ENCODE measurements at places on chromosomes 1 and 21.

GRCh38 chr1:60989749-60990713 lies 92.3 kb upstream of the NFIA start:
- no peak for DNase-seq

DNA sequence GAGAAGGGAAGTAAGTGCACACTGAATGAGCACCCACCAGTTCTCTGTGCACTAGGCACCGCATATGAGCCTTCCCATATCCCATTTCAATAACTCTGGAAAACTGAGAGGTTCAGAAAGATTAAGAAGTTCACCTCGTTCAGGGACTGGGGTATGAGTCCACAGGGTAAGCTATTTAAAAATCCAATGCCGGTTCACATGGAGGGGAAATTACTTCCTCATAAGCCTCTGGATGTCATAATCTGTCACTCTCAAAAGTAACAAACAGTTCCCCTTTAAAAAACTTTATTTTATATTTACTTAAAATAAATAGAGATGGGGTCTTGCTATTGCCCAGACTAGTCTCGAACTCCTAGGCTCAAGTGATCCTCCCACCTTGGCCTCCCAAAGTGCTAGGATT lies 1.9 kb downstream of the OR2B11 start:
- no peak for DNase-seq

GRCh38 chr1:200354243-200354642 lies 55.6 kb downstream of the ZNF281 start:
- DNase-seq = no peak

DNA sequence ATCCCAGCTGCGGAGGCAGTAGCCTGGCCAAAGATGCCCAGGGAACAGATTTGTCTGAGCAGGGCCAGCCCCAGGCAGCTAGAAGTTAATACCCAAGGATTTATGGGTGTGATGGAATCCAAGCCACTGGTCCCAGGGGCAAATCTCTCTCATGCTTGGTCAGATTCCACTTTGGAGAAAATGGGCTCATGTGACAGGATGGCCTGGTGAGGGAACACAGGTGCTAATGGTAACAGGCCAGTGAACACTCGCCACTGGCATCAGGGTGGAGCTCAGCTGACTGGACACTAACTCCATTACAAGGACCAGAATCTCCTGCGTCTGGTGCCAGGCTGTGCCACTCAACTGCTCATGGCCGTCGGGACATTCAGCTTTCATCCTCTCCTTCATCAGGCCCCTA lies 12.0 kb downstream of the MDM4 start:
- DNase-seq = no peak

DNA sequence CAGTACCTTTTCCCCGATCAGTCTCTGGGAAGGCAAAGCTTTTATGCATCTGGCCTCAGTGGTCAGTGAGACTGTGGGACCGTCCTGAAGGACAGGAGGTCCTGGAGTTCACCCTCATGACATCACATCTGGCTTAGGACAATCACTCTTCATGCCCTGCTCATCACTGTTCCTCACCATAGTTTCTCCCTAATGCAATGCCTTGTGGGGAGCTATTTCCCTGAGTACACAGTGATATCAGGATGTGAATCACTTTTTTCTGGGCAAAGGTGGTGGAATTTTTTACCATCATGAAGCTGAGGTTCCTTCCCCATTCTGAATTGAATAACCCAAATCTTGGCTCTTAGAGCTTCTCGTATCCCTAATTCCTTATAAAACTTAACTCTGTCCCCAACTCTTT lies 34.8 kb upstream of the CFAP126 start:
- DNase-seq = no peak

DNA sequence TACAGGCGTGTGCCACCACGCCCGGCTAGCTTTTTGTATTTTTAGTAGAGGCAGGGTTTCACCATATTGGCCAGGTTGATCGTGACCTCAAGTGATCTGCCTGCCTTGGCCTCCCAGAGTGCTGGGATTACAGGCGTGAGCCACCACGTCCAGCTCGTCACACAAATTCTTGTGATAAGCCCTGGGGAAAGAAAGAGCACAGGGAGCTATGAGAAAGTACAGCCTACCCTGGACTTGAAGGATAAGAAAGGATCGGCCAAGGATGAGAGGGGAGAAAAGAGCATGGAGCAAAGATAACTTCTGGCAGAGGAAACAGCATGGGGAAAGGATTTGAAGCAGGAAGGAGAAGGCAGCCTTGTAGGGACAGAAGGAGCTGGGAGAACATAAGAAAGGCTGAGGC lies 29.2 kb downstream of the SESN2 start:
- no peak for DNase-seq

DNA sequence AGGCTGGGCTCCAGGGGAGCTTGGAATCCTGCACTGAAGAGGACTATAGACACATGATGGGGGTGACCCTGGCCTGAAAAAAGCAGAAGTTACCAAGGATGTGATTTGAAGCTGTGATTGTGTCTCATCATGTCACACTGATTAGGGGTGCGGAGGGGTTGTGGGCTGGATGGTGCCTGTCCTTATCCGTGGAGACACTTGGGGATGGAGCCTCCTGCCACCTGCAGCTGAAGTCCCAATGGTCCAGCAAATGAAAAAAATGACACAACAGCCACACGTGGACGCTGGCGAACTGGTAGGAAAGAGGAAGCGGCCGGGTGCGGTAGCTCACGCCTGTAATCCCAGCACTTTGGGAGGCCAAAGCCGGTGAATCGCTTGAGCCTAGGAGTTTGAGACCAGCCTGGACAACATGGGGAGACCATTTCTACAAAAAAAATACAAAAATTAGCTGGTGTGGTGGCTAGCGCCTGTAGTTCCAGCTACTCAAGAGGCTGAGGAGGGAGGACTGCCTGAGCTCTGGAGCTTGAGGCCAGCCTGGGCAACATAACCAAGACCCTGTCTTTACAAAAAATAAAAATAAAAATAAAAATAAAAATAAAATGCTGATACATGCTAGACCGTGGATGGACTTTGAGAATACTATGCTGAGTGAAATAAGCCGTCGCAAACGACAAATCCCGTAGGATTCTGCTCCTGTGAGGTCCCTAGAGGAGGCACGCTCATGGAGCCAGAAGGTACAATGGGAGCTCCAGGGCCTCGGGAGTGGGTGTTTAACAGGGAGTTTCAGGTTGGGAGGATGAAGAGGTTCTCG lies 838 bp upstream of the IBA57 start:
- no peak for DNase-seq

DNA sequence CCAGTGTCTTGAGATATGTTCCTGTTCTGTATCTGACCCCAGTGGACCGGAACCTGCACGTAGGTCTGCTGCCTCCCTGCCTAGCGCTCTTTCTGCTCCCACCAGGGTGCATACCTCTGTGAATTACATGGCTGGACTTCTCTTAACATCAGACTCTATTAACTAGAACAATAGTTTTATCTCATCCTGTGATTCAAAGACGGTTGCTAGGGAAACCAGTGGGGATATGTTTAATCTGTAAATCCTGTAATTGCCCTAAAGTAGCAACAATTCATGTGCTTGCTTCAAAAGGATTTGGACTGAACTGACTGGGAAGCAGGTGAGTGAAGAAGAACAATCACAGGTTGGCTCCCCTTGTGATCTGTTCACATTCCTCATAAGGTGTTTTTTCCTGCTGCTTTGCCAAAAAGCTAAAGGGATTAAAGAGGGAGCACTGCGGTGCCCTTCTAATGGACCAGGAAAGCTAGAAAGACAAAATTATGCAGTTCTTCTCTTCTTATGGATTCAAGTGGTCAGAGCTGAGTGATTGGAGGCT lies 52.7 kb upstream of the DIRAS3 start:
- DNase-seq = no peak

GRCh38 chr21:16913010-16913409 lies 599.8 kb upstream of the CXADR start:
- DNase-seq = no peak

DNA sequence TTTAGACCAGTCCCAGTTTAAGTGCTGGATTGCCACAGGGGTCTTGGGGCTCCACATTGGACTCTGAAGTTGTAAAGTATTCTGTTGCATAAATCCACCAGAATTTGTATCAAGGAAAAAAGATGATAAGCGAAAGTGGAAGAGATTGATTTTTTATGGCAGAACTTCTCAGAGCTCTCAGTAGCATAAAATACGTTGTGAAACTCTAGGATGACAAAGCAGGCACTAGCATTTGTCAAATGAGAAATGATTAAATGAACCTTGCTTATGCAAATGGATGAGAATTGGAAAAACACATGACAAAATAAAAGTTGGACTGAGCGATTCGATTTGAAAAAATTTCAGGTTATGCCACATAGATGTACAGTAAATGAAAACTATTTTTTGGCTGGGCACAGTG lies 253.8 kb upstream of the RAB4A start:
- no peak for DNase-seq

- no peak for DNase-seq
Observed at GRCh38 chr1:37814252-37814651, 6.2 kb upstream of the YRDC start.

GRCh38 chr1:226643177-226643576 lies 94.6 kb downstream of the STUM start:
- DNase-seq = no peak

GRCh38 chr1:33363470-33363861 lies 42.6 kb upstream of the A3GALT2 start:
- DNase-seq = no peak

DNA sequence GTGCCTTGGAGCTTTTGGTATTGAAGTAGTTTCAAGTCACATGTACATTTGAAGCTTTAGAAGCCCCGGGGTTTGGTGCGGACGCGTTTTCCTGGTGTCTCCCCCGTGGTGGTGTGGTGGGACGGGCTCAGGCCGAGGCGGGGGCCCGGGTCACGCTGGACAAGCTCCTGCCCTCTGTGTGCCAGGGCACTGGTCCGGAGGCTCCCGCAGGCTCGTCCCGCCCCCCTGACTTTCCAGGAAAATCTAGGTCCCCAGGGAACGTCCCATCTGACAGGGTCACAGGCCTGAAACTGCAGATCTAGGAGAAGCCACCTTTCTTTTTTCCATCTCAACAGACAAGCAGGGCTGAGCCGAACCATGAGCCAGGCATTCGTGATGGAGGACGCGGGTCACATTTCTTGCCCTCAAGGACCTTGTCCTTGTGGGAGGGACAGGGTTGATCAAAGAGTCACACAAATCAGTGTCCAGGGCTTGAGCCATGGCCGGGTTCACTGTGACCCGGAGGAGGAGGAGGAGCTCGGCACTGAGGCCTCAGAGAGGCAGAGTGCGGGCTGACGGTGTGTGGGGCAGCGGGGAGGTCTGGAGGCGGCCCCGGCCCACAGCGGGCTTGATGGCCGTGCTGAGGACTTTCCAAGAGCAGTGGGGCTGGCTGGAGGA lies 1.6 kb downstream of the DMRTB1 start:
- no peak for DNase-seq

DNA sequence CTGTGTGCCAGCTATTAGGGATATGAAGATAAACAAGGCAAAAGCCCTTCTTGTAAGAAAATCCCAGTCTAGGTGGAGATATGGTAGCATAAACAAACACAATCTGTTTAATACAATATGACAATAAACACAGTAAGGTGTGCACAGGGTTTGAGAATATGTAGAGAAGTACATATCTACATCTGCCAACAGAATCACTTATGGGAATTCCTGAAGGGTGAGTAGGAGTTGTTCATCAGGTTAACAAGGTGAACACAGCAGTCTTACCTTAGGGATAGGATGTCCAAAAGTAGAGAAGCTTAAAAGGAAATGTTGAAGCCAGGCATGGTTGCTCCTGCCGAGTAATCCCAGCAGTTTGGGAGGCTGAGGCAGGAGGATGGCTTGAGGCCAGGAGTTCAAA lies 57.7 kb upstream of the LRRC7 start:
- DNase-seq = no peak

- no peak for DNase-seq
Observed at GRCh38 chr21:42682661-42683210, 29.3 kb downstream of the PDE9A start.

GRCh38 chr1:6071219-6071618 lies 25.5 kb downstream of the KCNAB2 start:
- no peak for DNase-seq

DNA sequence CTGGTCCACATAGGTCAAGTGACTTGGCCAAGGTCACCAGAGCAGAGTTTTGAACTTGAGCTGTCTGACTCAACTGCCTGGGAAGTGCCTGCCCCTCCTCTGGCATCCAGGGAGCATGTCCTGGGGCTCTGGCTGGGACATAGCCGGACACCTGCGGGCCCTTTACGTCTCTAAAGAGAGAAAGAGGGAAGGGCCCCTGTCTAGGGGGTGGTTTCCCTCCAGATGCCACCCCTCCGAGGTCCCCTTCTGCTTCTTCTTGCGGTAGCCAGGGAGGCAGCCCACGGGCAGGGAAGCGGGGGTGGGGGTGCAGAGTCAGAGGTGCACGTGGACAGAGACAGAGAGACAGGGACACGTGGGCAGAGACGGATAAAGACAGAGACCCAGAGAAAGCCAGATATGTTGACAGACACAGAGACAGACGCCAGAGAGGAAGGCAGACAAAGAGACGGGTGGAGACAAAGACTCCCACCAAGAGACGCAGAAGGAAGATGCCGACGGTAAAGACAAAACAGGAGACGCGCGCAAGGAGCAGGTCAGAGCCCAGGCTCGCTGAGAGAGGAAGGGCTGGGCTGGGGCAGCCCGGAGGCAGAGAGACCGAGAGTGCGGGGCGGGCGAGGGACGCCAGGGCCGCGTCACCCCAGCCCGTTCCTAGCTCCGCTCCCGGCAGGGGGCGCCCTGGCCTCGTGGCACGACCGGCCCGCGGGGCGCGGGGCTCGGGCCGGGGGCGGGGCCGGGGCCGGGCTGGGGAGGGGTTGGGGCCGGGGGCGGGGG lies 458 bp upstream of the ALPL start:
- peak; percentile 71 for DNase-seq
